ENCODE measurements at places on chromosomes 1 and 21.
A peak's percentile ranks its signal among the peaks of the same experiment; 100 is the strongest.

- DNase-seq: no peak
Measured at GRCh38 chr21:20443558-20444155, 554.6 kb upstream of the NCAM2 start.

GRCh38 chr1:47491341-47491753, 53.5 kb downstream of the FOXD2 start:
- DNase-seq: no peak

DNA sequence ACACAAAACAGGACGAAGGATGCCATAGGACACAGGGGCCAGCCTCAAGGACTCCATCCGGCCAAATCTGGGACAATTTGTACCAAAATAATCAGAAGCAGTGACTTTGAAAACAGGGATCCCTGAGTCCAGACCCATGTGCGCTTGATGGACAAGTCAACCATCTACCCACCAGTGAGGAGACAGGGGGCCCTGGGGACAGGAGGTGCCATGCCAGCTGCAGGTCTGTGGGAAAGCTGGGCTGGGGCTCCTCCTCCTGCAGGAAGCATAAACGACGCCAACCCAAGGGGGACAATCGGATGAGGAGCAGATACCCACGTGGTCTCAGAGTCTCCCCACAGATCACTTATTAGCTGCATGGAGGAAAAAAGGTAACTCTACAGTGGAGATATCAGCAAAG, 50.6 kb downstream of the NPHP4 start:
- no peak for DNase-seq

DNA sequence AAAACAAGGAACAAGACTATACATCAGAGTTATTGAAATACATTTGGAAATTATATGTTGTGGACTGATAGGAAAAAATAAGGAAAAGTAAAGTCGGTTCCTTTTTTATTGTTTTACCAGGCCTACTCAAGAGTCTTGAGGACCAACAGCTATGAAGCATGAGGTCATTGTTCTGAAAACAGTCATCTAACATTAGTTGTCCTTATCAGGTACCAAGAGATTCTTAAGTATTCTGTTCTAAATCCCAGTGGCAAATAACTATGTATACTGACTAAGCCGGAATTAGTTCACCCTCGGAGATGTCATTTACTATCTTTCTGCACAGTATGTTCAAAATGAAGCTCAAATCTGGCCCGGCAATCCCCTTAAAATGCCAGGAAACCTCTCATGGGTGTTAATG, 585 bp downstream of the ADGRL4 start:
- DNase-seq: no peak

DNA sequence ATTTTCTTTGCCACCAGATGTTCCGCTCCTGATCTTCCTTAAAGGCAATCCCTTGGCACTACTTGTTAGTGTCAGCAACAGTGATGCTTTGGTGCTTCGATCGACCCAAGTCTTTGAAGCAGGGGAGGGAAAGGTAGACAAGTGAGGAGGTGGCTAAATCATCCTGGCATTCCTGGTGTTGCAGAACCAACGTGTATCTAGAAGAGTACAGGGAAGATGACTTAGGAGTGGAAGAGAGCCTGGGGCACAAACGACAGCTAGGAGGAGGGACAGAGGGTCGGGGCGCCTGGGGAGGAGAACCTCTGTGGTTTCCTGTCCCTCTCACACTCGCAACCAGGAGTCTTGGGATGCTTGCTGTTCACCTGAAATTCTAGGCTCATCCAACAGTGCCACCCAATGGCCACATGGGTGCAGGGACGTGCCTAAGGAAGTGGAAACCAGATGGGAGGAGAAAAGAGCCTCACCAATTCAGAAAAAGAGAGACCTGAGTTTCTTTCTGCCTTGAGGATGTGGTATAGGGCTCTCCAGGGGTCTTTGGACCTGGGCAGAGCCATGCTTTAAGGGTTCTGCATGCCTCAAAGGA, 9.5 kb upstream of the KCNA2 start:
- DNase-seq: peak; percentile 76

GRCh38 chr1:20483833-20484518, 2.0 kb downstream of the CAMK2N1 start:
- no peak for DNase-seq

GRCh38 chr21:22670148-22670547, 1671.9 kb downstream of the NCAM2 start:
- no peak for DNase-seq

DNA sequence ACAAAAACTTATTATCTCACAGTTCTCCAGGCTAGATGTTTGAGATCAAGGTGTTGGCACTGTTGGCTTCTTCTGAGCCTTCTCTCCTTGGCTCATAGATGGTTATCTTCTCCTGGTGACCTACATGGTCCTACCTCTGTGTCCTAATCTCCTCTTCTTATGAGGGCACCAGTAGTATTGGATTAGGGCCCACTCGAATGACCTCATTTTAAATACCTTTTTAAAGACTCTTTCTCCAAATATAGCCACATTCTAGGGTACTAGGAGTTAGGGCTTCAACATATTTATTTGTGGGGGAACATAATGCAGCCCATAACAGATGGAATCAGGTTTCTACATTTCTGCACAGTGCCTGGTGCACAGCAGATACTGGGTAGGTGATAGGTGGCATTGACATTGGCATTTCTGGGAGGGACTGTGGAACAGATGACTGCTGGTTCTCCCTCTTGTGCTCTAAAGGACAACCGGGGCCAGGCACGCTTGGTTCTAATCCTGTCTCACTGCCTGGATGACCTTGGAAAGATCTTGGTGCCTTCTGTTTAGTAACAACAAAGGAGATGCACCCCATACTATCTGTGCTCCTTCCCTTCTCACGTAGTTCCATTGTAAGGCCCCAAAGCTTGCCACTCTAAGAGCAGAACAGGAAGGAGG, 140.3 kb downstream of the PLPP3 start:
- DNase-seq: no peak

DNA sequence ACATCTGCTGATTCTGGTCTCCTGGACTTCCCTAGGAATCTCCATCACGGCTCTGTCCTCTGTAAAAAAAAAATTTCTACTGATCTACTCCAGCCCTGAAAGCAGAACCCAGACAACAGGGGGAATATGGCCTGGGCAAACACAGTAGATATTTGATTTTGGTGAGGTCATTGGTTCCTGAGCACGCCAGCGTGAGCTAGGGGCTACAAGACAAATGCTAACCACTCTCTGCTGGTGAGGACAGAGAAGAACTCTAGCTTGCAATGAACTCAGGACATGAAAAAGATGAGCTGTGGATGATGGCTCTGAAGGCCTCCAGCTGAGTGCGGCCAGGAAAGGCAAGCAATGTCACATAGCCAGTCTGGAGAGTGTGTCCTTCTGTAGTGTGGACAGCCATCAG, 17.2 kb upstream of the FYB2 start:
- DNase-seq: no peak

- no peak for DNase-seq
Measured at GRCh38 chr1:177077006-177077405, 87.5 kb downstream of the ASTN1 start.

GRCh38 chr1:155185783-155186066, 12.1 kb downstream of the TRIM46 start:
- no peak for DNase-seq

GRCh38 chr1:105544475-105544874, 1512.0 kb upstream of the PRMT6 start:
- no peak for DNase-seq

DNA sequence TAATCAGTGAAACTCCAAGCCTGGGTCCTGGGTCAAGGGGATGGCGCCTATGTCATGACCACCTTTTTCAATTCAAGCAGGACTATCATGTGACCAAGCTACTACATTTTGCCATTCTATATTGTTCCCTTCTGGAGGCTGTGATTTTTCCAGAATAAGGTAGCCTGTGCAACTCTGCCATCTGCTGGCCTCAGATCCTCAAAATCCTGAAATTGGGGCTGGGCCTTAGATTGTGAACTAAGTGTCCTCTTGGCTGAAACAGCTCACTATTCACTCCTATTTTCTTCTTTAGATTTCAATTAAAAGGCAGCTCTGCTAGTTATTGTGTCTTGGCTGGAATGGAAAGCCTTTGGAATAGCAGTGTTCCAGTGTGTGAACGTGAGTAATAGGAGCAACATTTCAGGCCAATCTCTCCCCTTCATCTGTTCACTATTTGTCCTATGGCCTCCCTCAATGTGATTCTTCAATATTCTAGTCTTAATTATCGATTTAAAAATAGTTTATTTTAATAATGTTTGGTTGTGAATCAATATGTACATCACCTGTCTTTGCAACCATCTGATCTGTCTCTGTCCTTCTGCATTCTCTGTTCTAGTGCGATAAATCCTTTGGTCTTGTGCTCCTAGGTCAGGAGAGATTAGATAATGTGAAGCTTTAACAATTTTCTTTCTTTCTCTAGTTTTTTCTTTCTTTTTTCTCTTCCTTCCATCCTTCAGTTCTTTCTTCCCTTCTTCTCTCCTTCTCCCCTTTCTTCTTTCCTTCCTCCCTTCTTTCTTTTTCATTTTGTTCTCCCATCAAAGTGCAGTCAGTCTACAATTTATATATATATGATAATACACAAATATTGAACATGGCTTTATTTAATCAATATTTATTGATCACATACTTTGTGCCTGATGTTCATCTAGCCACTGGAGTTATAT, 69.8 kb downstream of the CR1 start:
- no peak for DNase-seq

DNA sequence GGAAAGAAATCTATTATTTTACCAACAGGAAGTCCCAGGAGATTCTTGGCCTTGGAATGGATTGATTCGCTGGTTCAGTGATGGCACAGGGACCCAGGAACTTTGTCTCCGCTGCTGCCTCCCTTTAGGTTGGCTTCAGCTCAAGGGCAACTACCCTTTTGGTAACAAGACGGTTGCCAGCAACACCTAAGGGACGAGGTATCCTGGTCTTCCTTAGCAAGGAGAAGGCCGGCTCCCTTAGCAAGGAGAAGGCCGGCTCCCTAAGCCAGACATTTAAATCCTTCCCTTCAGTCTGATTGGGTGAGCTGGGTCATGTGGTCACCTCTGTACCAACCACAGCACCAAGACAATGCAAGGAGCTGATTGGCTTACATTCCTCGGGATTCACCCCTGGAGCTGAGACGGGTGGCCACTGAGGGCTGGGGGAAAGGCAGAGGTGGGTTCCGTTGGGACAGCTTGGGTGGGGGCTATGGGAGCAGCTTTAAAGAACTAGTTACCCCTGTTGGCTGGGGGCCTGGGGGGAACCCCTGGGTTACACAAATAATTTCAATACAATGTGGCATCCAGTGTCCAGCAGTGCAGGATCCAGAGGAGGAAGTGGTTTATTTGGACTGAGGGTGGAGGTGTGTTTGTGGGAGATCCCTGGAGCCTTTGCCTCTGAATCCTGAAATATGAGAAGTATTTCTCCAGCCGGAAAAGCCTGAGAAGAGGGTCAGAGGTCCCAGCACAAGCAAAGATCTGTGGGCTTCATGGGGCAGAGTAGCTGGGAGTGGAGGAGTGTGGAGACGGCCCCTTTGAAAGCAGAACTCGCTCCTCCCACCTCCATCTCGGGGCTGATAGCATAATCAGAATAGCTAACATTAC, 20.7 kb upstream of the CLIC4 start:
- no peak for DNase-seq

DNA sequence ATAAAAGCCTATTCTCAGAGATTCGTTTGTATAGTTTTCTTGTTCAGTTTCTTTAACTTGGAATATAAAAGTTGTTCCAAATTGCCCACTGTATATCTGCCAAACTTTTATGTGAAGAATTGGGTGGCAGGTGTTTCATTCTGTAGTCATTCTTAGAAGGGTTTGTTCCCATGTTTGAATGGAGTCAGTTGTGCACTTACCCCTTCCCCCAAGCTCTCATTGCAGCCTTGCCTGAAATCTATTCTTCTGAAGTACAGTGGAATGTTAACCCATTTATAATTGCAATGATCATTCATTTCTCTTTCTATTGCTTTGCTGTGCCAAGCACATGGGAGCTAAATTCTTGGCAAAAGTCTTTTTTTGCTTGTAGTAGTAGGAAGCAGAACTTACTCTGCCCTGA, 375.3 kb upstream of the C1orf87 start:
- DNase-seq: no peak

DNA sequence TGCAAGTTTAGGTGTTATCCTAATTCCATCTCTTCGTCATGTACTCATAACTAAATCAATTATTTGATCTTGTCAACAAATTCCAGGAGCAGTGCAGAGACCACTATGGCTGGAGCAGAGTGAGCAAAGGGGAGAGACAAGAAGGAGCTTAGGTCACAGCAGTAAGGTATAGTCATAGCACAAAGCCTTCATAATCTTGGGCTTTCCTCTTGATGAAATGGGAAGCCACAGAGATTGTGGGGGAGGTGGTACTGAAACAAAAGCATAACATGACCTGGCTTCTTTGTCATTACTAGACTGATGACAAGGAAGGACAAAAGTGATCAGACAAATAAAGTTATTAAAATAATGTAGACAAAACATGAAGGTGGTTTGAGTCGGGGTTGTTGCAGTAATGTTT, 60.1 kb upstream of the PTGS2 start:
- no peak for DNase-seq

DNA sequence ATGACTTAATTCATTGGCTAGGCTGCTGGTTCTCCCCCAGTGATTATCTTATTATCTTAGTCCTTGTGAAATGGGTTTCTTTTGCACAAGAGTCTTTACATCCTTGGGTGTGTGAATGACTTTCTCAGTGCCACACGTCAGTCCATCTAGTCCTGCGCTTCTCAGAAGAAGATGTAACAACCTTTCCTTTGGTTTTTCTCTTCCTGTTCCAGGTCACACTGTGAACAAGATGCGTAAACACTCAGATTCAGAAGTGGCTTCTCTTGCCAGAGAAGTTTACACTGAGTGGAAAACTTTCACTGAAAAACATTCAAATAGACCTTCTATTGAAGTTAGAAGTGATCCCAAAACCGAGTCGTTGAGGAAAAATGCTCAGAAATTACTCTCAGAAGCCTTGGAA, 35.0 kb downstream of the TCEANC2 start:
- no peak for DNase-seq

DNA sequence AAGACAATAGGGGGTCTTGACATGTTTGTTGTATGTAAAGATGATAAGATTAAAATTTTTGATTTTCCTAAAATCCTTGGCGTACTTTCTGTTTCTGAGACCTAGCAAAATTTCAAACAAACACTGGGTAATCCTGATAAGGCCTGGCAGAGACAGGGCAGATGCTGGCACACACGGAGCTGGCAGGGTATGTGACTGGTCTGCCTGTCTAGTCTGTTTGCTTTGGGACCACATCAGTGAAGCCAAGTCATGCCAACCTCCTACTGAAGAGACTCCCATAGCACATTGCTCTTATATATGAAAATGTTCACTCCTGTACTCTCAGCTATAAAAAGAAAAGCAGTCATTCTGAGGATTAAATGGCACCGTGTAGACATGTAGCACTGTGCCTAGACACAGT, 14.1 kb downstream of the TOR3A start:
- no peak for DNase-seq

- no peak for DNase-seq
Measured at GRCh38 chr1:230896779-230897178, 28.5 kb upstream of the C1orf198 start.

- no peak for DNase-seq
Measured at GRCh38 chr1:230073371-230074035, 6.5 kb downstream of the GALNT2 start.

DNA sequence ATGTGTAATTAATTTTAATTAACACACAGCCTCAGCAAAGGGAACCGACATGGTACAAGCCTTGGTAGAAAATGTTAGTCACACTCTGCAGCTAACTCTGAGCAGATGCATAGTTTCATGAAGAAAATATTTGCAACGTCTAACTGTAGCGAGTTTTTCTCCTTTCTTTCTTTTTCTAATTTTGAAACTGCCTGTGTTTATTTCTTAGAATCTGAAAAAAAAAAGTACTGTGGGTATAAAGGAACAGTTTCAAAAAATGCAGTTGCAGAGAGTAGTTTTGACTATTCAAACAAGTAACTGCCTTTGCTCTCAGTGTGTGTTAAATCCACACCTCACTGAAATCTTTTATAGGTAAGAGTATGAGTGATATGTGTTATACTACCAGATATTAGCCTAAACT, 149.9 kb upstream of the C1orf105 start:
- no peak for DNase-seq

Data from CD4-positive, alpha-beta T cell (primary cell).